ENCODE measurements at places on chromosomes 2 and 18. TPM values are rescaled to one million over a fixed set of nuclear protein-coding genes. Genes with fewer than 3 reads are reported as not detected.

The SCN3A gene
- 0.83 TPM for total RNA-seq

The FTCDNL1 gene
- total RNA-seq, result 1.5 TPM

The NT5C1B gene
- not detected for total RNA-seq

The METAP1D gene
- total RNA-seq, result 15.4 TPM

The SELENOI gene
- total RNA-seq, result 35.7 TPM

The TMEM247 gene
- total RNA-seq, result not detected

DNA sequence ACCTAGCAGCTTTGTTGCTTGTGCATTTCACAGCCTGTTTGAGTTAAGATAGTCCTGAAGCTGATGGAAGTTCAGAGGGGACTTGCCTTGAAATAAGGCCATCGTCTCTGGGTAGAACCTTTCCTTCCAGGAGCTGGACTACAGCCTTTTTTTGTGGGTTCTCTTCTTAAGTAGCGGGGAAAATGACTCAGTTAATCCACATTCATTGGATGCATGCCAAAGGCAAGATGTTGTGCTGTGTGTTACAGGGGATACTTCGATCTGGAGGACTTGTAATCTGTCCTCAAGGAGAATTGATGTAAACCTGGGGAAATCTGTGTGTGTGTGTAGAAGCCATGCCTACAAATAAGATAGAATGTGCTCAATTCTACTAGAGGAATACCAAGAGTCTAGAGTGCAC is 46.8 kb downstream of the RPIA start:
- DNase-seq, result no peak

- peak; percentile 57 for DNase-seq
Measured at GRCh38 chr2:36356298-36356989, 866 bp downstream of the CRIM1 start.

- no peak for DNase-seq
Measured at GRCh38 chr2:98372121-98372520, 25.9 kb downstream of the CNGA3 start.

DNA sequence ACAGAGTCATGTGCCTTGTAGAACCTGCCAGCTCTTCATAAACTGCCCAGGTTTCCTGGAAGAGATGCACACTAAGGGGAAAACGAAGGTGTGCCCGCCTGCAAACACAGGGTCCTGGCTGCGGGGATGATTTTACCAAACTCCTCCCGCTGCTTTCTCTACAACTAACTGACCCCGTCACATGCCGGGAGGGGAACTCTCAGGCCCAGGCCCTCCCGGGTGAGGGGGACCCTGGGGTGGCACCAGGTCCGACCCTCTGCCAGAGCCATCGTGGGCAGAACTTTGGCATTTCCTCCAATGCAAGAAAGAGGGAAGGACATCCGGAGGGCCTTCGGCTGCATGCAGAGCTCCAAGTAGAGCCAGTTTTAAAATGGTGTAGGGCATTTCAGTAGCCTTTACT is 28.6 kb downstream of the CAPN13 start:
- peak; percentile 27 for DNase-seq

- DNase-seq, result no peak
Measured at GRCh38 chr18:74444104-74444503, 13.0 kb downstream of the DIPK1C start.

GRCh38 chr2:29059624-29060023 is 14.7 kb downstream of the PCARE start:
- no peak for DNase-seq

- no peak for DNase-seq
Measured at GRCh38 chr2:190450363-190450762, 42.2 kb downstream of the MFSD6 start.

- no peak for DNase-seq
Measured at GRCh38 chr2:100409975-100410647, 7.4 kb downstream of the CHST10 start.

DNA sequence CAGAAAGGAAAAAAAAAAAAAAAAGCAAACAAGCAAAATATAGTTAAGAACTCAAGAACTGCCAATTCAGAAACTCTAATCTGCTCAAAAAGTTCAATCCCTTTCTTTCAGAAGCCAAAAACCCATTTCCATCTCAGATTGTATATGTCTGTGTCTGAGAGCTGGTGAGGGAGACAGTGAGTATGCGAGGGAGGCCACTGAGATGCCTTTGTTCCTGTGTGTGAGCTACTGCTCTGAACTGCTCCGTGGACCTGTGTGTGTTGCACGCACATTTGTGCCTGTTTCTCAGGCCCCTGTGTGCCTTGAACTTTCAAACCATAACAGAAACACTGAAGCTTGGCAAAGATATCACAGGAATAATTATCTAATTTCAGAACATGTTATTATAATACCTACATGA is 2.5 kb upstream of the PKDCC start:
- DNase-seq, result no peak

DNA sequence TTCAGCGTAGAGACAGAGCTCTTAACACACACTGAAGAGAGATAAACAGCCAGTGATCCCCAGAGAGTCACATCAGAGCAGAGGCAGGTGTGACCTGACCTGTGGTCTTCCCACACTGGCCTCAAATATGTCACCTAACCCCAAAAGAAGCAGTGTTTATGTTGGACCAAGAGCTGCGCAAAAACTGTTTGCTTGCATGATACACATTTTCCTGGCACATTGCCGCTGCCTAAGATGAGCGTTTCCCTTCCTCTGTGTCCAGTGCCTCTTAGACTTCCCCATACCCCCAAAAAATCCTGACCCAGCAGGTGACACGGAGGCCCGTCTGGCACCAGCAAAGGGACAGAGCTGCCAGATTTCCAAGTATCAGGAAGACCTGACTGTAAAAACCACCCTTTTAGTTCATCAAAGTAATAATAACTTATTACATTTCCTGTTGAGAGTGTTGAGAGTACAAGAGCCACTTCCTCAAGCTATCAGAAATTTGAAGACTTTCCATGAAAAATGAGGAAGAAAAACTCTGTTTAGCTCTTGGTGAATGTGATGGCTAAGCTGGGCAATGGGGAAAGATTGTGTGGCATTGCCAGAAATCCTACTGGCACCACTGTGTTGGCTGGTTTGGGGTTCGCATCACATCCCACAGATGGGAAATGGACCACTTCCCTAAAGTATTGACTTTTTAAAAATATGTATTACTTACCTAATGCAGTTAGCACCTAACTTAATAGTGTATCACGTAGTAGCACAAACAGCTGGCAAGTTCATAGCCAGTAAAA is 6.7 kb downstream of the TNFRSF11A start:
- DNase-seq, result no peak

DNA sequence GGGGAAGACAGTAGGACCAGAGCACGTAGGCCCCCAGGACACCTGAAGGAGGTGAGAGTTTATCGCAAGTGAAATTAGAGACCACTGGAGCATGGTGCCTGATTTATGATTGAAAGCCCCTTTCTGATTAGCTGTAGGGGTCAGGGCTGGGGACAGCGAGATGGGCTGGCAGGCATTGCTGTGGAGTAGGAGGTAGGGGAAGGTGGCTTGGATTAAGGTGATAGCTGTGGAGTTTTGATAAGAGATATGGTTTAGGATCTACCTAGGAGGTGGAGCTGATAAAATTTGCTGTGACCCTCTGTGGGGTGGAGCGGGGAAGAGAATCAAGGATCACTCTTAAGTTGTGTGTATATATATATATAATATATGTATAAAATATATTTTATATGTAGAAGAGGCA is 157.5 kb downstream of the CD8B2 start:
- no peak for DNase-seq

DNA sequence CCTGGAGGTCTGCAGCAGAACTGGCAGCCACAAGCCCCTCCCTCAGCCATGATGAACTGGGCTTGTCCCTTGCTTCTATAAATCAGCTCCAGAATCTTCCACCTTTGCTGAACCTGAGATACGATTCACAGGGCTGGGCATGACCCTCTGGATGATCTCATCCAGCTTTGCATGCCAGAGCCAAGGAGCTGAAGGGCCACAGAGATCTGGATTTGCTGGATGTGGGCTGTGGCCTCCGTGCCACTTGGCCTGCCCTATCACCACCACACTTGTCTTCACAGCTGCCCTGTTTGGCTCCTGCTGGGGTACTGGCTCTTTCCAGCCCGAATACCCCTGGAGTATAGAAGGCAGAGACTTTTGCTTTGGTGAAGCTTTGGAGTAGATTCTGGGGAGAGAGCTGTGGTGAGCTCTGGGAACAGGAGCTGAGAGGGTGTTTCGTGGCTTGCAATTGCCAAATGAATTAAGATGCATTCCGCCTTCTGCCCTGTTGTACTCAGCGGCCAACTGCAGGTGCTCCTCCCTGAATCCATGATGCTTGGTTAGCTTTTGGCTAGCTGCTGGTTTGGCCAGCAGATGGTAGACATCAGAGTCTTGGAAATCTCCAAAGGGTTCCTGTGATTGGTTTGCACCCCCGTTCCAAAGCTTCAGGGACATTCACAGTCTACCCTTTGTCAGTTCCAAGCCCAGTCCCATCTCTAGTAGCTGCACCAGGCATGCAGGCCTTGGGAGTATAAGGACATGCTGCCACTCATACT is 30.9 kb upstream of the GIGYF2 start:
- no peak for DNase-seq

- no peak for DNase-seq
Measured at GRCh38 chr18:29181151-29181901, 1004.4 kb upstream of the CDH2 start.

DNA sequence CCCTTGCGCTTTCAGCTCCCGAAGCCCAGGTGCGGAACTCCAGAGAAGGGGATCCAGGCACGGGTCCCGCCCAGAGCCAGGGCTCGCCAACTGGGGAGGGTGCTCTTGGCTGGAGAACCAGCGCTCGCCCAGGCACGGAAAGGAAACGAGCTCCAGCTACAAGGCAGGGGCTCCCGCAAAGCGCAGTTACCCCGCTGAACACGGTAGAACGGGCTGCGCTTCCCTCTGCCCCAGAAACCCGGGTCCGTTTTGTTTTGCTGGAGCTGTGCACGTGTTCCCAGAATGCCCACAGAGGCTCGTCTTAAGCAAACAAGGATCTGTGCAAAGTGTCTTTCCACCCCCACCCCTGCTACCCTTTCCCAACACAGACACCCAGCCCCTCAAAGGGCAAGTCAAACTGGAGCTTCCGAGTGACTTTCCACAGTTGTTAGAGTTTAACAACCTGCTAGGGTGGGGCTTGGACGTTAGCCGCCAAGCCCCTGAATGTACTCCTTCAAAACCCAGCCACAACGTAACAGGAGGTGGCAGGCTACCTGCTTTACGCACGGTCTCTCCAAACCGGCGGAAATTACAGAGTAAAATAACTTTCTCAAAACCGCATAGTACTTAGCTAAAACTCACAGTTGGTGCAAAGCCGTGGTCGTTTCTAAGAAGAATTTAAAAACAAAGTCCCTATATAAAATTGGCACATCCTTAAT is 775 bp downstream of the RNF125 start:
- peak; percentile 52 for DNase-seq

DNA sequence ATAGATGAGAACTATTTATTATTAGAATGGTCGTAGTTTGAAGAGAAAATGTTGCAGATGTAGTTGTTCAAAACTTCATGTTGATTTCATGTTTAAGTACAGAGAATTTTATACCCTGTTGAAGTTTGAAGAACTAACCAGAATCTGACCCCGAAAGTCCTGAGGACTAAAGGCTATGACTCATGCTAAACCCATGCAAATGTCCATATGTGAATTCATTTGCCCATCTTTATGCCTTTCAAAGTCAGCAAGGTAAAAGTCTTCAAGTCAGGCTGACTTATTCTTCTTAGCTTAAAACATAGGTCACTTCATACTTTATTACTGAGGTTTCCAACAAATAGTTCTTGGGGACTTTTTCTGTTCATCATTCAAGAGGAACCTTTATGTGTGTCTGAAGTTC is 185.5 kb downstream of the CCDC85A start:
- no peak for DNase-seq

DNA sequence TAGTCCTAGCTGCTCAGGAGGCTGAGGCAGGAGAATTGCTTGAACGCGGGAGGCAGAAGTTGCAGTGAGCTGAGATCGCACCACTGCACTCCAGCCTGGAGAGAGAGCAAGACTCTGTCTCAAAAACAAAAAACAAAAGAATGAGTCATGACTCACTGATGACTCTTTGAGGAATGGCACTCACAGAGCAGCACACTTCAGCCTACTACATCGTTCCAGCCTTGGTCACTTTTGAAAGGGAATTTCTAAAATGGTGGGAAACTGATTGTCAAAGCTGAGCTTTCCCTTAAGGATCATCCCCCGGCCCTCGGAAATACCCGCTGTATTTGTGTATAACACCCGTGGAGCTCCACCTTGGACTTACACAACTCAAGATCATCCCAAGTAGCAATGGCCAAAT is 217.3 kb upstream of the HS6ST1 start:
- DNase-seq, result no peak

GRCh38 chr18:5424903-5425664 is 118.7 kb downstream of the EPB41L3 start:
- DNase-seq, result no peak

- no peak for DNase-seq
Measured at GRCh38 chr2:188752311-188752710, 221.9 kb upstream of the COL3A1 start.

- no peak for DNase-seq
Measured at GRCh38 chr2:109458512-109458911, 155.3 kb downstream of the SEPTIN10 start.

- DNase-seq, result peak; percentile 61
Measured at GRCh38 chr2:120935339-120936313, 200.0 kb downstream of the GLI2 start.

DNA sequence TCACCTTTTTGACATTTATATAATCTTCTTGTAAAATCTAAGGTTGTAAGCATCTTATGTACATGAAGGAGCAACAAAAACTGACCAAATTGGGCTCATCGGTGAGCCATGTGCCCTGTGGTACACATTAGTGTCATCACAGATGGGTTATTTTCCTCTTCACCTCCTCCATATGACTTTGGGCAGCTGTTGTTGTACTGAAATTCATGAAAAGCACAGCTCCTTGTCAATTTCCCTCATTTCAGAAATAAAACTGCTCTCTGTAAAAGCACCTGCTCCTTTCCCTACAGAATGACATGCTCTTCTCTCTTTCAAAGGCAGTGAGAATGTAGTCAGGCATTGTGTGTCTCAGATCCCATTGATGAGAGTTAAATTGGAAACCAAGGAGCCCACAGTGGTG is 42.0 kb downstream of the DTNA start:
- DNase-seq, result no peak

GRCh38 chr2:227597036-227597435 is 1.7 kb upstream of the SCYGR2 start:
- DNase-seq, result no peak

Measured in ureter (tissue), 1 donor.